CD4-positive, alpha-beta T cell (primary cell): ENCODE measurements at places on chromosomes 2 and 18.
A peak's percentile ranks its signal among the peaks of the same experiment; 100 is the strongest.

- no peaks in the 10 kb centered on the region for H3K27me3 ChIP-seq
- no peak overlapping the region for H3K27ac ChIP-seq
- peaks cover 12% of the 10 kb centered on the region for H3K4me1 ChIP-seq
- peaks cover 4% of the 10 kb centered on the region for H3K36me3 ChIP-seq
Observed at GRCh38 chr2:42569116-42569711, 782 bp downstream of the MTA3 start.

- no peak overlapping the region for H3K4me3 ChIP-seq
- no peak for DNase-seq
- no peaks in the 10 kb centered on the region for H3K27me3 ChIP-seq
Observed at GRCh38 chr18:8260827-8261226, 348.4 kb upstream of the RAB12 start.

- no peaks in the 10 kb centered on the region for H3K4me1 ChIP-seq
- no peak for DNase-seq
- H3K27me3 ChIP-seq, result no peaks in the 10 kb centered on the region
- H3K36me3 ChIP-seq, result no peaks in the 10 kb centered on the region
- H3K4me3 ChIP-seq, result no peak overlapping the region
Observed at GRCh38 chr18:56483386-56483785, 155.0 kb downstream of the TXNL1 start.

- peaks cover 75% of the 10 kb centered on the region for H3K4me1 ChIP-seq
- H3K27me3 ChIP-seq, result no peaks in the 10 kb centered on the region
- DNase-seq, result peak; percentile 52
Observed at GRCh38 chr2:73984922-73985307, 205 bp downstream of the TET3 start.

DNA sequence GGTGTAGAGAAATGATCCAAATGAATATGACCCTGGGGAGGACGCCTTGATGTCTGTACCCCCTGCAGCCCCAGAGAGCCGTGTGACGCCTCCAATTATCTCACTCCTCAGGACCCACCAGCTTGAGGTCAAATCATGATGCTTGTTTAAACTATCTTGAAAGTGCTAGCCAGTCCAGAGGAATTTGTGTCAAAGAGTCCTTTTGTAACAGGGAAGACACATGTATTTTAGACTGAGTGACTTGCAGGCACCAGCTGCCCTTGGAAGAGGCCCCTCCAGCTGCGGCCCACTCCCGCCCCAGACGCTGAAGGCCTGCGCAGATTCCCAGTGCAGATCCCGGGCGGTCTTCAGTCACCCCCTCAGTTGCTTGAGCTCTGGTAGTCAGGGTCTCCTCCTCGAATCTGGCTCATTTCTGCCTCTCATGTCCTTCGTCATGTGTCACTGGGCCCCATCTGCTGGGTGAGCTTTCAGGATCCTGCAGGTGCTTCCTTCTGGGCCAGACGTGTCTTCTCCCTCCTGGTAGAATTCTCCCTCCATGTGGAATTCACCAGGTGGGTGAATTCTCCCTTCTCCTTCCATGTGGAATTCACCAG, 77.4 kb downstream of the RNF144A start:
- H3K4me1 ChIP-seq, result no peaks in the 10 kb centered on the region
- no peaks in the 10 kb centered on the region for H3K27me3 ChIP-seq
- no peak overlapping the region for H3K27ac ChIP-seq
- DNase-seq, result no peak

GRCh38 chr2:100747551-100747950, 72.4 kb upstream of the NPAS2 start:
- DNase-seq, result no peak
- H3K4me1 ChIP-seq, result no peaks in the 10 kb centered on the region
- no peaks in the 10 kb centered on the region for H3K27me3 ChIP-seq

- no peak overlapping the region for H3K4me3 ChIP-seq
- no peak for DNase-seq
- no peaks in the 10 kb centered on the region for H3K4me1 ChIP-seq
Observed at GRCh38 chr2:215452725-215453124, 16.9 kb upstream of the FN1 start.

DNA sequence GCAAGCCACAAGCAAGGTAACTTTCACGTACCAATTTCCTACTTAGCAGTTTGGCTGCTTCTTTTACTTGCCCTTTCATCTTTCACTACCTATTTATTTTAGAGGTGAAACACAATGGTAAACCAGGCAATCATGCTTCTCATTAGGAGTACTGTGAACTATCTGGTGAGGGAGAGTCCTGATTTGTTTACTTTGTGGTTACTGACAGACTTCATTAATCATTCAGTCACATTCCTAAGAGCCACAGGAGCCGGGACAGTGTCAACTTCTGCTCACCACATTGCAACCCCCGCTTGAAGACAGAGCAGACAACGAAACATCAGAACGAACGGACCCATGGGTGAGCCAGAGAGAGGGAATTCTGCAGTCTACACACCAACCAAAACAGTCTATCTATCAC, 28.8 kb downstream of the TUBB6 start:
- H3K4me1 ChIP-seq, result no peaks in the 10 kb centered on the region
- H3K36me3 ChIP-seq, result peaks cover 51% of the 10 kb centered on the region
- no peak overlapping the region for H3K4me3 ChIP-seq
- no peak for DNase-seq

DNA sequence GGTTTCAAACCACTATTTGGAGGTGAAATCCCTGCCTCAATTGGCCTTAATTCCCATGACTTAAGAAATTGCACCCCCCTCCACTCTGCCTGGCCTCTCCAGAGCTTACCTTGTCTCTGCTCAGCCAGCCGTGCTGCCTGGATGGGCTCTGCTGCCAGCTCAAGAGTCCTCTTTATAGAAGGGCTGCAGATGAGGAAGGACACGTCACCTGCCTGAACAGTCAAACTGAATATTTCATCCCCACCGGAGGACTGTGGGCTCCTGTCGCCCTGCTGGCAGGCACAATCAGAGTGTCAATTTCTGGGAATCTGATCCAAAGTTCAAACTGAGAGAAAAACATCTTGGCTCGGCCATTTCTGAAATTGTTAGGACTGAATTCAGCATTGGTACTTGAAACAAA, at the start of gene OTOS:
Gene OTOS, minus strand, starts transcription at position 148 of the 400 bp plus-strand sequence. CDS start 332 bp downstream, outside the sequence.
- DNase-seq, result no peak
- H3K4me1 ChIP-seq, result peaks cover 26% of the 10 kb centered on the region
- H3K4me3 ChIP-seq, result no peak within 1 kb of the TSS
- H3K27me3 ChIP-seq, result peaks cover 6% of the 10 kb centered on the region
- no peak within 1 kb of the TSS for H3K27ac ChIP-seq

DNA sequence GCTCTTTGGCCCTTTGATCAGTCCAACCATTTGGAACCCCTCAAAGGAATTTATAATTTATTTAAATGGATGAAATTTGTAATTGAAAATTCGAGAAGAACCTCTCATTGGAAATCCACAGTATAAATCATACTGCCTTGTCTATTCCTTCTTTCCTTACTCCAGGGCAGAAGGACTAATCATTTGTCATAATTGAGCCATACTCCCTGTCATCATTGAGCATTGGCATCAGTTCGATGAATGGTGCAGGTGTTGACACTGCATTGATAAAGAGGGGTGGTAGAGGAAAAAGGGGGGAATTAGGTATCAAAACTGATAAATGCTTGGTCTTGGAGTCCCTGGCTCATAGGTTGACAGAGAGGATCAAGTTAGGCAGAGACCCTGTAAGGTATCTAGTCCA, 2.0 kb downstream of the VSNL1 start:
- no peak overlapping the region for H3K4me3 ChIP-seq
- peaks cover 52% of the 10 kb centered on the region for H3K27me3 ChIP-seq
- H3K4me1 ChIP-seq, result no peaks in the 10 kb centered on the region
- no peaks in the 10 kb centered on the region for H3K36me3 ChIP-seq
- DNase-seq, result no peak
- no peak overlapping the region for H3K27ac ChIP-seq

DNA sequence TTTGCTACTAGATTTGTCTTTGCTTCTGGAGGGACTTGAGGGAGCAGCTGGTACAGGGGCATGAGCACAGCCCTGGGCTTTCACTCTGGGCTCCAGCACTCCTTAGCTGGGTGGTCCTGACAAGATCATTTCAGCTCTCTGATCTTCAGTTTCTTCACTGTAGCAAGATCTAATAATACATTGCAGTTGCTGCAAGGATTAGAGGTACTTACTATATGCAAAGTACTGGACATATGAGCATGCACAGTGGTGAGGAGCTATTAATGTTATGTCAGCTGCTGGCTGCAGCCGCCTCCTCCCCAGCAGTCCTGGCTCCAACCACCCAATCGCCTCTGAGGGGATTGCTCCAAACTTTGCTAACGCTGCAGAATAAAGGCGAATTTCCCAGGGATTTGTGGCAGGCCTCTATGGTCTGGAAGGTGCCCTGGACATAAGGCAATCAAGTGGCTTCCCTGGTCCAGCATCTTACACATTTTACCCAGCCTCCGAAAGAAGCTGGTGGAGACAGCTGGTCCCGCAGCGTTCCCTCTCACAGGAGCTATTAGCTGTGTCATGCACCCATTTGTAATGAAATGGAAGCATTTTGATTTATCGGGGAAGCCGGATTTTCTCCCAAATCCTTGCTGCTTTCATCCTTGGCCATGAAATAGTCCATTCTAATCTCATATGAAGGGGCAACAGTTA, 96.7 kb downstream of the RHOB start:
- H3K27ac ChIP-seq, result no peak overlapping the region
- no peak overlapping the region for H3K4me3 ChIP-seq
- H3K4me1 ChIP-seq, result no peaks in the 10 kb centered on the region
- DNase-seq, result no peak

DNA sequence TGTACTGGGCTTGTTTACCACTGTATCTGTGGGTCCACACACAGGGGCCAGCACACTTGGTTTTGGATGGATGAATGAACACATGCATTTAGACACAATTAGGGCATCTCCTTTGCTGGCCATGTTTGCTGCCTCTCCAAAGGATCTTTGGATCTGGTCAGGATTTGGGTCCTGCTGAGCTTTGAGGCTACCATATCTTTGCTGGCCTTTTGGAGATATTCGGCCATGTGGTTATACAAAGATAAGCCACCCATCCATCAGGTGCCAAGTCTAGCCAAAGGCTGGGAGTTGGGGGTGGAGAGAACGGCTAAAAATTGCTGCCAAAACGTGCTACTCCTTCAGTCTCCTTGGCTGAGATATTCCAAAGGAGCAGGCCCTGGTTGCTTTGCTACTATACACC, 18.2 kb upstream of the FZD7 start:
- no peak overlapping the region for H3K4me3 ChIP-seq
- no peaks in the 10 kb centered on the region for H3K27me3 ChIP-seq
- DNase-seq, result no peak
- no peaks in the 10 kb centered on the region for H3K4me1 ChIP-seq
- H3K27ac ChIP-seq, result no peak overlapping the region

- no peaks in the 10 kb centered on the region for H3K27me3 ChIP-seq
- H3K4me1 ChIP-seq, result peaks cover 12% of the 10 kb centered on the region
- H3K27ac ChIP-seq, result no peak overlapping the region
Observed at GRCh38 chr2:109048163-109048562, 59.1 kb upstream of the EDAR start.

GRCh38 chr2:118986738-118987137, 44.7 kb downstream of the MARCO start:
- H3K4me3 ChIP-seq, result no peak overlapping the region
- DNase-seq, result peak; percentile 27
- H3K27me3 ChIP-seq, result no peaks in the 10 kb centered on the region
- no peaks in the 10 kb centered on the region for H3K4me1 ChIP-seq
- H3K36me3 ChIP-seq, result no peaks in the 10 kb centered on the region

DNA sequence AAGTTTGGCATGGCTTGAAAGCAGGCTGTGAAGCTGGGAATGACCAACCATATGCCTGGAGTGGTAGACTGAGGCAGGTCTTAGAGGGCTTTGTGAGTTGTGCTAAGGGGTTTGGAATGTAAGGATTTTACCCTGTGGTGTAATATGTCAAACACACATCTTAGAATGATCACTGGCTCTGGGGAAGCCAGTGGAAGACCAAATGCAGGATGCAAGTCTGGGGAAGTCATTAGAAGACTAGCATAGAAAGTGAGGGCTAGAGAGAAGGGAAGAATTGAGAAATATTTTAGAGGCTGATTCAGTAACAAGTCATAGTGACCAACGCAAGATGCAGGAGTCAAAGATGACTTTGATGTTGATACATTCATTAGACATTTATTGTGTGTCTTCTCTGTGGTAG, 3.5 kb upstream of the FHOD3 start:
- peaks cover 53% of the 10 kb centered on the region for H3K27me3 ChIP-seq
- DNase-seq, result no peak
- peaks cover 9% of the 10 kb centered on the region for H3K4me1 ChIP-seq

GRCh38 chr2:67600946-67601345, 203.8 kb downstream of the ETAA1 start:
- no peaks in the 10 kb centered on the region for H3K4me1 ChIP-seq
- DNase-seq, result no peak
- no peak overlapping the region for H3K27ac ChIP-seq
- no peak overlapping the region for H3K4me3 ChIP-seq
- no peaks in the 10 kb centered on the region for H3K27me3 ChIP-seq
- H3K36me3 ChIP-seq, result no peaks in the 10 kb centered on the region

DNA sequence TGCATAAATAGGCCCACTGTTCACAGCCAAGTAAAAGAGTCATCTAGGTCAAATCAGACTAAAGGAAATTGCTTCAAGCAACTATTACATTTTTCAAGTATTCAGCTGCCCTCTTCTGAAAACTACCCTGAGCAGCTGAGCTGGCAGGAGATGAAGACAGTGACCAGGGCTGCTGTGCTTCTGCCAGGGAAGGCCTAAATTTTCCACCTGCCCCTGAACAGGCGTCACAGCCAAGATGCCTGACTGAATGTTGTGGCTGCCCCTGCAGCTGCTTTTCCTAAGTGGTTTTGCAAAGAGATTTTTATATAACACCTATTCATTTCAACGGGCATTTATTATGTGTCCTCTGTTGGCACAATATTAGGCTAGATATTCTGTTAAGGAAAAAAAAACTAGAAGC, 96.7 kb upstream of the RPE start:
- no peak for DNase-seq
- no peak overlapping the region for H3K27ac ChIP-seq
- no peak overlapping the region for H3K4me3 ChIP-seq
- H3K4me1 ChIP-seq, result no peaks in the 10 kb centered on the region
- H3K36me3 ChIP-seq, result no peaks in the 10 kb centered on the region
- no peaks in the 10 kb centered on the region for H3K27me3 ChIP-seq

- H3K4me1 ChIP-seq, result peaks cover 65% of the 10 kb centered on the region
- no peaks in the 10 kb centered on the region for H3K27me3 ChIP-seq
- no peak for DNase-seq
- no peak overlapping the region for H3K27ac ChIP-seq
Observed at GRCh38 chr2:73981081-73982001, 3.4 kb upstream of the TET3 start.

- DNase-seq, result no peak
- H3K4me3 ChIP-seq, result no peak overlapping the region
- H3K36me3 ChIP-seq, result no peaks in the 10 kb centered on the region
- H3K4me1 ChIP-seq, result no peaks in the 10 kb centered on the region
Observed at GRCh38 chr2:43406651-43407279, 180.4 kb upstream of the ZFP36L2 start.

- H3K27me3 ChIP-seq, result no peaks in the 10 kb centered on the region
- no peak for DNase-seq
- H3K27ac ChIP-seq, result no peak overlapping the region
- H3K4me1 ChIP-seq, result peaks cover 55% of the 10 kb centered on the region
- H3K36me3 ChIP-seq, result no peaks in the 10 kb centered on the region
Observed at GRCh38 chr2:8310557-8311455, 371.1 kb upstream of the ID2 start.

GRCh38 chr18:79575891-79576685, 103.5 kb upstream of the CTDP1 start:
- H3K27ac ChIP-seq, result no peak overlapping the region
- H3K4me1 ChIP-seq, result peaks cover 27% of the 10 kb centered on the region
- H3K27me3 ChIP-seq, result no peaks in the 10 kb centered on the region
- no peak for DNase-seq
- H3K4me3 ChIP-seq, result no peak overlapping the region
